Substantia nigra (tissue), 51 donors: ENCODE measurements at places on chromosomes 4 and X.

DNA sequence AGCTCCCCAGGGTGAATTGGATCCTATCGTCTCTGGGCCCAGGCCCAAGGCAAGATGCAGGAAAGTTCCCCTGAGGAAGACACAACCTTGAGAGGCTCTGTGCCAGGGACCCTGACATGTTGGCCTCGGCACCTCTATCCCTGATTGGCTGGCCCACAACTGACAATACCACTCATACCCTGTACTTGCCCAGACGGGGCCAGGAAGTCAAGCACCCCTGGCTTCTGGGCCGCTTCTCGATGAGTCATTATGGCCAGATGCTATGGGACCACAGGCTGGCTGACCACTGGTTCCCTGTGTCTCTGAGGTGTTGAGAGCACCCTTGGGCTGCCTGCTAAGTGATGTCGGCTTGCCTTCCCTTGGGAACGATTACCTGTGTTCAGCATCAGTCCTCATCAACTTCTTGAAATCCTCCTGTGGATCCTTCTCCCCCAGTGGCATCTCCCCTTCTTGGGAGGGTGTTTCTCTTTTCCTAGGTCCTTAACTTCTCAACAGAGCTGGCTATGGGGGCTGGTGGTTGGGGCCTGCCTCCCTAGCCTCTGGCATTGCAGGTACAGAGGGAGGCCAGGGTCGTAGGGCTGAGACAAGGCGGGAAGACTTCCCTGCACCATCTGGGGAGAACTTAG, 54.5 kb upstream of the MAMLD1 start:
- DNase-seq: no peak

- no peak for DNase-seq
Observed at GRCh38 chrX:21806691-21807090, 32.7 kb upstream of the MBTPS2 start.

- DNase-seq: no peak
Observed at GRCh38 chr4:25835384-25835783, 27.4 kb downstream of the SEL1L3 start.

GRCh38 chrX:43556207-43556606, 99.9 kb upstream of the MAOA start:
- DNase-seq: no peak

GRCh38 chrX:38232079-38232686, 11.5 kb upstream of the SRPX start:
- no peak for DNase-seq

DNA sequence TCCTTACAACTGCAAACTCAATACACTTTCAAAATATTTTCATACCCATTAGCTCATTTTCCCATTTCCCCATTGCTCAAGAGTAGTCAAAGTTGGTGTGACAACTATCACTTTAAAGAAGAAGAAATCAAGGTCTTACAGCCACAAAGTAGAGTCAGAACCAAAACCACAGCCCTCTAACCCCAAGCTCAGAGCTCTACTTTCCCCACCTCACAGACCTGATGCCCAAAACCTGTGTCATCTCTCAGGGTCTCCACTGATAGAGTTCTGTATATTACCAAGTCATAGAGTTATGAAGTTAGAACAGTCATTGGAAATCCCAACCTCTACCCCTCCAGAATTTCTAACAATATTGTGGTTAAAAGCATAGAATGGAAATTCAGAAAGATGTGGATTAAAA, 505.8 kb downstream of the RAB28 start:
- DNase-seq: no peak

DNA sequence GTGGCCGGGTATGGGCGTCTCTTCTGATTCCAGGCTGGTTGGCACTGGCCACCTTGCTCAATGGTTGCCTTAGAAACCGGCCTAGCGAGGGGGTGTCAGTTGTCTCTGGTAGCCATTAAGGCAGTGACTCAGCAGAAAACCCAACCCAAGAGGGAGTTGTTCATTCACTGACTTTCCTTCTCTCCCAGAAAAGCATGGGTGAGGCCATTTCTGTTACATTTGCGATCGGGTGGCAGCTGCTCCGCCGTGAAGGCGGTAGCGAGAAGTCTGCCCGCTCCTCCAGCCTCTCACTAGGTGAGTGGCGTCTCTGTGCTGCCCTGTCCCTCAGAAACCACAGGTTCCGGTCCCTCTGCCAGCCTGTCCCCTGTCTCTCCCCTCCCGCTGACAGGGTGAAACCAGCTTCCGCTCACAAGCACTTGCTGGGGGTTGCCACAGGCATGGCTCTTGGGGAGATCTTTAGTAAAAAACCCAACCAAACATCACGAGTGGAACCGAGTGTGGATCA, 17.4 kb downstream of the IRAK1 start:
- no peak for DNase-seq

DNA sequence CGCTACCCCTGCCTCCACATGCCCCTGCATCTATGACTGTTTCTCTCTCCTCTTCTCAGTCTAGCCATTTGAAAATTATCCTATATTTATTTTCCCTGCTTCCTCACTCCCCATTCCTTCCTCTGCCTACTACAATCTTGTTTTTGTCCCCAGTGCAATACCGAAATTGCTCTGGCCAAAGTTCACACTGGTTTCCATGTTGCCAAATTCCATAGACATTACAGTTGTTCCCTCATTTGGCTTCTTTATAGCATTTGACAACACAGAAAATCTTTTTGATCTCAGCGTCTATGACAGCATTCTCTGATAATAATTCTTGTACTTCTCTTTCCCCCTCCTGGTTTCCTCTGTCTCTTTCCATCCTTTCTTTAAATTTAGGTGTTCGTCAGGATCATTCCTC, 99.4 kb downstream of the GPR82 start:
- no peak for DNase-seq

DNA sequence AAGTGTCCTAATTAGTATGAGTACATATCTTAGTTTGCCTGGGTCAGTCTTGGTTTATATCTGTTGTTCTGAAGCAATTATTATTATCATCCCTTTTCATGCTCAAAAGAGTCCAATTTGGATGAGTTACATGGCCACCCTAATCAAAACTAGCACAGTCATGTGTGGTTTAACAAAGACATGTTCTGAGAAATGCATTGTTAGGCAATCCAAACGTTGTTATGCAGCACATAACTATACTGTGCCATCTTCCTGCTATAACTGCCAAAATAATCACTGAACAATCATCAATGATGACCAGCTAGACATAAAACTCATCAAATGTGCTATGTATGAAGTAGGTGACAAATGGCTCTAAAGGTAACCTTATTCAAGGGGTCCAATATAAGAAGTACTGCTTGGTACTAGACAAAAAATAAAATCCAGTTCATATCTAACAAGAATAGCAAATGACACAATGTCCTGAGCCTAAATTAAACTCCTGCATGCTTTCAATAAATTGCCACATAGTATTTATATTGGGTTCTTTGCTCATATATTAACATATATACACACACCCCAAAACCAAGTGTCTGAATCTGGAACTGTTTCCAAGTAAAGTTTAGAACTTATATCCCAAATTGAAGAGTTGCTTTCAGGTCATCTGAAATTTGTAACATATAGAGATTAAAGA, 41.9 kb downstream of the CNOT6L start:
- DNase-seq: no peak

DNA sequence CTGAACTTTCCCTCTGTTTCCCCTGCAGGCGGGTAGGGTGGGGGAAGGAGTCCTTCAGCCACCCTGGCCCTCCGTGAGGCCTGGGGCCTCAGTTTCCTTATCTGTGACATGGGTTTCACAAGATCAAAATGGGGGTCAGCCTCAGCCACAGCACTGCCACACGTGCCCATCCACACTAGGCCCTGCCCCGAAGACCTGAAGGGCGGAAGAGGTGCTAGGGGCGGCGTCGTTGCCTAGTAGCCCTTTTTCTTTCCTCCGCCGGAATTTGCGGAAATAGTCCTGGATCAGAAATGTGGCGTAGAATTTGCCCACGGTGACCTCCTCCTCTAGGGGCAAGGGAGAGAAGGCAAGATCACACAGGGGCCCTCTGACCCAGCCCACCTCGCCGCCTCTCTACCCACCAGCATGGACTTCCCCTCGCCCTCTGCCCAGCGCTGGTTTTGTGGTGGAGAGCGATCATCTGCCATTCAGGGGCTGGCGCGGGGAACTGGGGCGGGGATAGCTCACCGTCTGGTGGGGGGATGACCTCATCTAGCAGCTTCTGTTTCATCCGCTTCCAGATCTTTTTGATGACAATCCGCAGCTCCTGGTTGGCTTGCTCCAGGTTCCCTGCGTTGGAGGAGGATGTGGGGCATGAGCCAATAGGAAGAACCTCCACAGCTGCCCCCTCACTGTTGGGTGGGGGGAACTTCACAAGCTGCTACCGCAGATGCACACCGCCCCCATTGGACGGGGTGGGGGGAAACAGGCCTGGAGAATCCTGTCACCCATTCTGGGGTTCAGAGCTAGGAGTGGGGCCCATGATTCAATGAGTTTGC, 9.7 kb upstream of the SYP start:
- no peak for DNase-seq

DNA sequence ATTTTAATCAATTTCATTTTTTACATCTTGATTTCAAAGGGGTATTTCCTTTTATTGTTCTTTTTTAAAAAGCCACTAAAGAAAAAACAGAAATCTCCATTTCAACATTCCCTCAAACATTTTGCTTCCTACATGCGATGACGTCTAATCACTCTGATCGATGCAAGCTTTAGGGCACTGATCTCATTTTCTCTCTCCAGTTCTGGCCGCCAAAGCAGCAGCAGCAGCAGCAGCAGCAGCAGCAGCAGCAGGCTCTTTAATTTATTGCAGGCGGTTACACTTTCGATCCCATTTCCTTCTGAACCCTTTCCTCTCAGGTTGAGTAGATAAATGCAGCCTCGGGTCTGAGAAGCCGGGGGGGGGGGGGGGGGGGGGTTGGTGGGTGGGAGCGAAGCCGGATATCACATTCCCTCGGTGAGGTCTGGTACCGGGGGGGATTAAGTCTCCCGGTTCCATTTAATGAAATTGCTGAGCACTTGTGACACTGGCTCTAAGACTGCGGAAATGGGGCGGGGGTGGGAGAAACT, 3.4 kb upstream of the PCDH7 start:
- no peak for DNase-seq

DNA sequence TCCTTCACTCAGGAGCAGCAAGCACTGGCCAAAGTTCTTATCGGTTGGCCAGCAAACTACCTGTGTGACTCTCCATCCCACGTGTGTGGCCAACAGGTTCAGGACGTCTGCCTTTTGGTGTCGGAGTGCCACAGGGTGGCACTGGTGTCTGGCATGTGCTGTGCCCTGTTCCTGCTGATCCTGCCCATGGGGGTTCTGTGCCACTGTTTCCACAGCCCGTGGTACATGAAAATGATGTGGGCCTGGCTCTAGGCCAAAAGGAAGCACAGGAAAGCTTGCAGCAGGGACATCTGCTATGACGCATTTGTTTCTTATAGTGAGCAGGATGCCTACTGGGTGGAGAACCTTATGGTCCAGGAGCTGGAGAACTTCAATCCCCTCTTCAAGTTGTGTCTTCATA, 4.6 kb upstream of the TLR2 start:
- DNase-seq: no peak

GRCh38 chr4:133377286-133377685, 228.2 kb downstream of the PCDH10 start:
- DNase-seq: no peak

DNA sequence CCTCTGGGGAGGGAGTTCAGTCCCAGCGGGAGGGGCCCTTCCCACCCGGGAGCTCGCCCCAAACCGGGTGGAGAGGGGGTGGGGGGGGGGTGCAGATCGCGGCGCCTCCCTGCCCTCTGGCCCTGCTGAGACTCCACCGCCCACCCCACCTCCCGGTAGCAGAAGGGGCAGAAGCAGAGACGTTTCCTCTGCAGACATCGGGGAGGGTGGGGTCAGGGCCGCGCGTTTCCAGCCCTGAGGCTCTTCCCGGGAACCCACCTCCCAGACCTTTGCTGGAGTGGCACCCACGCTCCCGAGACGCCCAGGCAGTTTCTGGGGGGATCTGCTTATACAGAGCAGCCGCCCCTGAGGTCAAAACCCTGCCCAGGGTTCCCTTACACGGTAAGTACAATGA, 30.2 kb downstream of the CPLX1 start:
- no peak for DNase-seq

GRCh38 chr4:168832763-168833575, 177.1 kb downstream of the CBR4 start:
- DNase-seq: peak; percentile 42

- no peak for DNase-seq
Observed at GRCh38 chr4:2182994-2183393, 58.9 kb downstream of the HAUS3 start.

DNA sequence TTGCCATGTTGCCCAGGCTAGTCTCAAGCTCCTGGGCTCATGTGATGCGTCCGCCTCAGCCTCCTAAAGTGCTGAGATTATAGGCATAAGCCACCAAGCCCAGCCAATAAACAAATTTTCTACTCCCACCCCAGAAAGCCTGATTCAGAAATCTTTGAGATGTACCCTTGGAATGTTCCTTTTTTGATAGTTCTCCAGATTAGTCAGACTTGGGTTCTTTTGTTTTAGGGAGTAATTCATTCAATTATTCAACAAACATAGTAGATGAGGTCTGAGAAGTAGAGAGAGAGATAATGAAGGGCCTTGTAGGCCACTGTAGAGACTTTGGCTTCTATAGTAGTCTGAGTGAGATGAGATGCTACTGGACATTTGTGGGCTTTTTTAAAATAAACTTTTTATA, 27.8 kb downstream of the RP2 start:
- no peak for DNase-seq

DNA sequence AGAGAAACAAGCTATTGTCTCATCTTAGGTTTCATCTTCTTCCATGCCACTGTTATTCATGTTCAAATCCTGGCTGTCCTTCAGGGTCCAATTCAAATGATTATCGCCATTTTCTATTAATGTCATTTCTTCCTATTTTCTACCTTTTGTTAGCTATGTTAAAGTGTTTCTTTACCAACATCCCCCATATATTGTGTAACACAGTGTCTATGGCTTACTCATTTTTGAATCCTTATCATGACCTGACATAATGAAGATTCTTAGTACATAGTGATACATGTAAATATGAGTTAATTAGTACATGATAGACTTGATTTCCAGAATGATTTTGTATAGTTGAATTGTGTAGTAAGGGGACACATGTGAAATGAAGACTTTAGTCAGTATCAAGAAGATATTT, 152.4 kb downstream of the SNCA start:
- no peak for DNase-seq

GRCh38 chrX:67789536-67789935, 245.7 kb downstream of the AR start:
- DNase-seq: no peak

DNA sequence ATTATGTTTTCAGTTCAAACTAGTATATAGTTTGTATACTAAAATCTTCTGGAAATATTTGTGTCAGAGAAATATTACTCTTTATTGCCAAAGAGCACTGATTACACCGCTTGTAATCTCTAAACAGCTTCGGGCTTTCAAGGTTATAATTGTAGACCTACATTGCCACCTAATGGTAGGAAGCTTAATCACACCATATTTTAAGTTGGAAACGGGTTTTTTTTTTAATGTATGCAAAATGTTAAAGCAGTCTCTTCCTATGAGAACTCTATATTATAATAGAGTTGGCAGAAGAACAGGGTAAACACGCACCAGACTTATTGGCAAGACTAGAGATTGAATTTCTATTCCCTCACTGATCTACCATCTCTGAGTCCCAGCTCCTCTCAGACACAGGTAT, 19.5 kb upstream of the NFXL1 start:
- DNase-seq: no peak

- DNase-seq: no peak
Observed at GRCh38 chrX:153744210-153745066, 19.6 kb upstream of the PLXNB3 start.

GRCh38 chr4:106194801-106195200, 121.2 kb downstream of the TBCK start:
- DNase-seq: no peak

GRCh38 chrX:111164728-111165127, 68.7 kb downstream of the PAK3 start:
- no peak for DNase-seq

- DNase-seq: no peak
Observed at GRCh38 chr4:42671431-42672194, 14.7 kb upstream of the ATP8A1 start.

- DNase-seq: no peak
Observed at GRCh38 chrX:86504297-86504696, 356.0 kb downstream of the DACH2 start.
